ENCODE measurements at places on chromosomes 6 and 20.

- DNase-seq = no peak
These were observed 644 bp downstream of the MAD2L1BP start for GRCh38 chr6:43636308-43636659.

GRCh38 chr6:2745246-2745645 is 5.5 kb downstream of the MYLK4 start:
- no peak for DNase-seq

GRCh38 chr6:14827354-14827753 is 418.5 kb upstream of the JARID2 start:
- DNase-seq = no peak

- no peak for DNase-seq
These were observed 213.2 kb upstream of the MANEA start for GRCh38 chr6:95364016-95364604.

GRCh38 chr20:14337400-14338171 is at the start of gene FLRT3:
FLRT3 (minus strand) TSS chr20:14337612; CDS start chr20:14327506, 10,106 bp downstream.
- DNase-seq = no peak

- no peak for DNase-seq
These were observed 37.4 kb upstream of the SLC9A8 start for GRCh38 chr20:49775229-49775693.

DNA sequence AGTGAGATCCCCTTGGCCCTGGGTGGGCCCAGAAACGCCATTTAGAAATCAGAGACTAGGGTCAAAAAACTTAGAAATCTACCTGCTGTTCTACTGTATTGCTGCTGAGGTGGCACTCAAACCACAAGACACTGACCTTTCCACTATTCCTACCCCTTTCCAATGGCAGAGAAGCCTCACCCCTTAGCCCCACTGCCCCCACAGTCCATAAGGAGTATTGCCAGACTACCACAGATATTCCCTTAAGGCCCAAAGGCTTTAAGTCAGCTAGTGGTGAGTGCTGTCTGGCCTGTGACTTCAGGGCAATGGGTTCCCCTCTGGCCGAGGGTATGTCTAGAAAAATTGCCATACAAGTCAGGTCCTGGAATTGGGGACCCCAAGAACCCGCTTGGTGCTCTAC is 656.1 kb downstream of the COL12A1 start:
- no peak for DNase-seq

DNA sequence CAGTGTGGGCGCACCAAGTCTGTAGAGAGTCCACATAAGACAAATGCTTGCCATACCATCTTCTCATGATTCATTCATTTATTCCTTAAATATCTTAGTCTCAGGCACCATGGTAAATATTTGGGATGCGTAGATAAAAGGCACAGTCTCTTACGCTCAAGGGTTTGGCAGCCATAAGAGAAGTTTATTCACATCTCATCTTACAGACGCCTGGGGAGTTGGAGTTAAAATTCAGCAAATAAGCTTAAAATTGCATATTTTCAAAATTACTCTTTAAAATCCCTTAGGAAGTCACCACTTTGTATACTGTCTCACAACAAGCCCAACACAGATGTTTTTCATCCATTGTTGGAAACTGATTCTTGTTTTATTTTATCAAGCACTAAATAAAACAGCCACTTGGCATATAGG is 363.3 kb downstream of the KIF16B start:
- no peak for DNase-seq

- no peak for DNase-seq
These were observed 548.9 kb upstream of the ADGRB3 start for GRCh38 chr6:68086199-68086598.

- DNase-seq = no peak
These were observed 1.4 kb downstream of the SOX12 start for GRCh38 chr20:326645-327185.

GRCh38 chr6:75296811-75297779 is 12.5 kb upstream of the TMEM30A start:
- DNase-seq = no peak

DNA sequence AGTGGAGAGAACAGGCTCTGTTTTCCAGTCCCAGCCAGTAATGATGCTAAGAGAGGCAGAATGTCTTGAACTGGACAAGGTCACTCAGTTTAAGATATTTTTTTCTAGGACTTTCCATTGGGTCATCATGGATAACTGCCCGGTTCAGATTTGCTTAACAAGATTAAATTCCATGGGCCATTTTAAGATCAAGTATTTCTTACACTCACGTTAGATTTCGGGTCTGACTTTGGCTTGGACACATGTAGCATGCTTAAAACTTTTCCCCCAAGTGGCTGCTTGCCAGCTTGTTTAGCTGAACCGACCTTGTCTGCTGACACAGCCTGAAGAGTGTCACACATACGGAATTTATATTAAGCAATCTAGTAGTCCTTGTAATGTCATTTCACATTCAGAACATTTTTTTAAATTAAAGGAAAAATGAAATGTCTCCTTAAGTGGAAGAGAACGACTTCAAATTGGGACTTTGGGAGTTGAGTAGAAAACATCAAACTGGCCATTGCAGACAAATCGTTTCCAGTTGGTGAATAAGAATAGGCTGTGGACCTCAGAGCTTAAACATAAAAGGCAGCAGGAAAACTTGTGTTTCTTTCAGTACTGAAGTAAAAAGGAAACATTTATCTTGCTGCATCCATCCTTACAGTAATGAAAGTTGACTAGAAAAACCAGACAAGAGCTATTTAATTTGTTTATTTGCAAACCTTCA is 29.0 kb downstream of the ARMC2 start:
- no peak for DNase-seq

- DNase-seq = no peak
These were observed 9.9 kb upstream of the HEBP2 start for GRCh38 chr6:138393871-138394783.

- DNase-seq = no peak
These were observed 405.7 kb upstream of the CITED2 start for GRCh38 chr6:139779988-139780774.

GRCh38 chr6:116877743-116878142 is 701 bp downstream of the RFX6 start:
- no peak for DNase-seq

DNA sequence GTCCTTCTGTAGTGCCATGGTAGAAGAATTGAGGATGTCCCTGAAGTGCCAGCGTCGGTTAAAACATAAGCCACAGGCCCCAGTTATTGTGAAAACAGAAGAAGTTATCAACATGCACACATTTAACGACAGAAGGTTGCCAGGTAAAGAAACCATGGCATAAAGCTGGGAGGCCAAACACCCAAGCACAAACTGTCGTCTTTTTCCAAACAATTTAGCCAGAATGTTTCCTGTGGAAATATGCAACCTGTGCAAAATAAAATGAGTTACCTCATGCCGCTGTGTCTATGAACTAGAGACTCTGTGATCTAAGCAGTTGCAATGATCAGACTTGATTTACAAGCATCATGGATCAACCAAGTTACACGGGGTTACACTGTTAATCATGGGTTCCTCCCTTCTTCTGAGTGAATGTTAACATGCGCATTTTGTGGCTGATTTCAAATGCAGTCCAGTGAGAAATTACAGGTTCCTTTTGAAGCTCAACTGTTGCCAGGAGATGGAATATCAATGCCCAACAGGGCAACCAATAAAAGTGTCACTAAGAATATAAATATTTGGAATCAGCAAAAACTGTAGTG is 674.9 kb downstream of the GRIK2 start:
- DNase-seq = no peak

DNA sequence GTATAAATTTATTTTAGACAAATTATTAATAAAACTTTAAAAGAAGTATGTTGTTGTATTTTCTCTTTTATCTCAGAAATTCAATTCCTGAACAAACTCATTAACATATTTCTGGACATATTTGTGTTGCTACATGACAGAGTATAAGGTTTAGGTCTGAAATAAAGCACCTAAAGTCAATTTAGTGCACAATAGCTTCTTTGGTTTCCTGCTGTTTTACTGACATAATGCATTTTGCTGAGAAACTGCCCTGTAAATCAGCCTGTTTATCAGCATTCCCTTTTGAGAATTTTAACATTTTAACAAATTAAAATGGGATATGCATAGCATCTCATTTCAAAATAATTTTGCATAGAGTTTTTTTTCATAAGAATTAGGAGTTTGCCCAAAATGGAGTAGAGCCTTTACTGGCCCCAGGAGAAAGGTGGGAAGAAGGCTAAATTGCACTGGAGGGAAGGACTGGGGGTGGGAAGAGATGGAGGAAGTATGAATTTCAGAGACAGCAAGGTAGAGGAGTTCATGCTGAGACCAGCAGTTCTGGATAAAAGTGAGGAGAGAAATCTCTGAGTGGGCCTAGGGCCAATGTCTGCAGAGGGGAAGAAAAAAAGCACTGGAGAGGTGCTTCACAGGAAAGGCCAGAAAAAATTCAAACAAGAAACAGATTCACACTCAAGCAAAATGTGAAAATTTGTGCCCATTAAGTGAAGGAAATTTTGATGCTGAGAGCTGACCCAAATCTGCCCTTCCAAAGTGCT is 324.2 kb upstream of the HSF2 start:
- no peak for DNase-seq

GRCh38 chr6:151765444-151765886 is 42.0 kb upstream of the ESR1 start:
- no peak for DNase-seq

DNA sequence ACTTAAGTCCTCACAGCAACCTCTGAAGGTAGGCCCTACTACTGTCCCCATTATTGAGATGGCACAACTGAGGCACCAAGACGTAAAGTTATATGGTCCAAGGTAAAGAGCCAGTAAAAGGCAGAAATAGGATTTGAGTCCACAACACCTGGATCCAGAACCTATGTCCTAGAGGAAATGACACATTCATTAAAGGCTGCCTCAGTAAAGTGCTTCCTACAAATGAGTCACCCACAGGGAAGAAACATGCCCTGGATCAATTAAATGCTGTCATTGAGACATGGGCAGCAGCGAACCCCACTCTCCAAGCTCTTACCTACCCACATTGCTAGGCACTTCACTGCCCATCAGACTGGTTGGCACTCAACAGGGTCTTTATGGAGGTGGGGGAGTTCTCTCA is 600.9 kb downstream of the PTPRT start:
- DNase-seq = no peak

GRCh38 chr6:142925575-142926110 is 19.3 kb downstream of the HIVEP2 start:
- no peak for DNase-seq

- no peak for DNase-seq
These were observed 132.7 kb upstream of the EYA4 start for GRCh38 chr6:133108419-133108818.

- DNase-seq = no peak
These were observed 14.7 kb downstream of the CLDN20 start for GRCh38 chr6:155278319-155279049.

DNA sequence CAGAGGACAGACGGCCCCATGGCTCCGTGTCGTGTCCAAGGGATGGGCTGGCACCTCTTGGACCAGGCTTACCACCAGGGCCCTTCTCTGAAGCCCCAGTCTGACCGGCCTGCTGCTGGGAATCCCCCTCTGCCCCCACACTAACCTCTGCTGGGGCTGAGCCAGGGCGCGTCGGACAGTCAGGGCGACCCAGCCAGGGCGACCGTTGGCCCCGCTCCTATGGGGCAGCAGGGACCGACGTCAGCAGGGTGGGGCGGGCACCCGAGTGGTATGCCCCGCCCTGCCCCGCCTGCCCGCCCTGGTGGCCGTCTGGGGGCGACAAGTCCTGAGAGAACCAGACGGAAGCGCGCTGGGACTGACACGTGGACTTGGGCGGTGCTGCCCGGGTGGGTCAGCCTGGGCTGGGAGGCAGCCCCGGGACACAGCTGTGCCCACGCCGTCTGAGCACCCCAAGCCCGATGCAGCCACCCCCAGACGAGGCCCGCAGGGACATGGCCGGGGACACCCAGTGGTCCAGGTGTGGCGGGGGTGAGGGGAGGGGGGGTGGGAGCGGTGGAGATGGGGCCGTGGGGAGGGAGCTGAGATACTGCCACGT is at the start of gene SLC17A9:
Gene SLC17A9, plus strand, starts transcription at position 337 of the 595 bp plus-strand sequence. Its CDS starts 122 bp downstream, at position 459.
- peak; percentile 25 for DNase-seq

DNA sequence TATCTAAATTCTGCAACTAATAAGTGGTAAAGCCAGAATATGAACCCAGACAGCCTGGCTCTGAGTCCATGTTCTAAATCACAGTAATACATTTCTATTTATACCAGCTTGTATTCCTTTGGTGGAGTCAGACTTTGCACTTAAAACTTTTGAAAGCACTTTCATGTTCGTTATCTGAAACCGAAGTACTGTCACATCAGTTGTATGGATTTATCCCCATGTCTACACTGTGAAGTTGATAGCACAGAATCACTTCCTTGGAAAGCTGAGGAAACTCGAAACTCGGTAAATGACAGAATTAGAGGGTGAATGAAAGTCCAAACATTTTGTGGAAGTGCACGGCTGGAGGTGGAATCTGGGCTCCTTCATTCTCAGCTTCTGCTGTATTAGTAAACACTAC is 28.3 kb upstream of the CTAGE9 start:
- no peak for DNase-seq
